Mesothelial cell of epicardium (in vitro differentiated cells): ENCODE measurements at places on chromosomes 16 and 17. TPM values are rescaled to one million over a fixed set of nuclear protein-coding genes. Genes with fewer than 3 reads are reported as not detected.

The NLRC3 gene
- 0.04 to 0.13 TPM in 2 of 3 replicates, not detected in the other for total RNA-seq

The KRT28 gene
- total RNA-seq, result not detected in 3 replicates

The MYH4 gene
- total RNA-seq, result not detected in 3 replicates

The SLC47A2 gene
- not detected in 3 replicates for total RNA-seq

The KSR1 gene
- total RNA-seq, result 64.0 to 69.4 TPM (median 64.5 TPM) in 3 replicates

The DHRS7C gene
- not detected in 3 replicates for total RNA-seq

The ADAMTS18 gene
- 7.4 to 9.1 TPM (median 7.9 TPM) in 3 replicates for total RNA-seq

The ABCA10 gene
- total RNA-seq, result 0.45 to 0.74 TPM (median 0.55 TPM) in 3 replicates

The PRAC2 gene
- total RNA-seq, result 7.3 to 8.5 TPM (median 7.9 TPM) in 3 replicates

The ABCA8 gene
- 2.6 to 4.5 TPM (median 3.3 TPM) in 3 replicates for total RNA-seq

The NGFR gene
- total RNA-seq, result 14.7 to 16.1 TPM (median 14.9 TPM) in 3 replicates

The IL17C gene
- 0.23 TPM in 1 of 3 replicates, not detected in the others for total RNA-seq

The CA5A gene
- total RNA-seq, result not detected in 3 replicates

The CANT1 gene
- 64.2 to 79.3 TPM (median 68.2 TPM) in 3 replicates for total RNA-seq

The NOXO1 gene
- 0.42 to 1.3 TPM (median 0.73 TPM) in 3 replicates for total RNA-seq

The KCNJ12 gene
- 0.53 to 0.76 TPM (median 0.54 TPM) in 3 replicates for total RNA-seq

The G6PC1 gene
- total RNA-seq, result not detected in 3 replicates

The LITAFD gene
- not detected in 3 replicates for total RNA-seq

The KCNH4 gene
- 0.11 to 0.25 TPM (median 0.18 TPM) in 3 replicates for total RNA-seq

The KRT13 gene
- 5.3 to 7.0 TPM (median 6.3 TPM) in 3 replicates for total RNA-seq

The TMC8 gene
- 0.60 to 1.2 TPM (median 1.1 TPM) in 3 replicates for total RNA-seq

The NT5M gene
- 4.6 to 7.2 TPM (median 7.1 TPM) in 3 replicates for total RNA-seq

The PDILT gene
- total RNA-seq, result not detected in 3 replicates

The NPIPA5 gene
- 10.3 to 12.4 TPM (median 11.0 TPM) in 3 replicates for total RNA-seq

The CACNA1G gene
- 26.1 to 29.0 TPM (median 26.9 TPM) in 3 replicates for total RNA-seq

The ITGAX gene
- not detected in 3 replicates for total RNA-seq

The KRTAP2-2 gene
- total RNA-seq, result not detected in 3 replicates

The TPSD1 gene
- total RNA-seq, result not detected in 3 replicates

The SLC16A6 gene
- 0.89 to 1.3 TPM (median 0.90 TPM) in 3 replicates for total RNA-seq

The ELMO3 gene
- 9.3 to 10.0 TPM (median 9.7 TPM) in 3 replicates for total RNA-seq

The TMEM220 gene
- 3.9 to 5.7 TPM (median 4.9 TPM) in 3 replicates for total RNA-seq

The CASKIN1 gene
- 8.9 to 9.8 TPM (median 9.8 TPM) in 3 replicates for total RNA-seq

The USP6 gene
- 0.38 to 0.54 TPM (median 0.42 TPM) in 3 replicates for total RNA-seq

The PARD6A gene
- total RNA-seq, result 1.9 to 2.2 TPM (median 1.9 TPM) in 3 replicates

The ABCA6 gene
- total RNA-seq, result 0.11 to 0.79 TPM (median 0.42 TPM) in 3 replicates

The SLC26A11 gene
- 32.5 to 41.2 TPM (median 36.3 TPM) in 3 replicates for total RNA-seq

The TGFB1I1 gene
- 35.5 to 39.4 TPM (median 38.1 TPM) in 3 replicates for total RNA-seq

The NBR1 gene
- 61.6 to 63.5 TPM (median 63.3 TPM) in 3 replicates for total RNA-seq

The APPBP2 gene
- 65.5 to 75.6 TPM (median 65.5 TPM) in 3 replicates for total RNA-seq

The DNAH3 gene
- total RNA-seq, result not detected in 3 replicates

The ABCC3 gene
- total RNA-seq, result 0.44 to 1.2 TPM (median 0.93 TPM) in 3 replicates

The ZFHX3 gene
- 63.8 to 68.1 TPM (median 67.1 TPM) in 3 replicates for total RNA-seq

The CD300E gene
- not detected in 3 replicates for total RNA-seq

The KRTAP4-9 gene
- total RNA-seq, result not detected in 3 replicates

The CLDN9 gene
- total RNA-seq, result 5.4 to 5.7 TPM (median 5.4 TPM) in 3 replicates

The GJD3 gene
- total RNA-seq, result 0.27 TPM in 1 of 3 replicates, not detected in the others

The TNP2 gene
- total RNA-seq, result not detected in 3 replicates

The CES3 gene
- 4.8 to 5.4 TPM (median 5.1 TPM) in 3 replicates for total RNA-seq

The RAB11FIP3 gene
- 53.9 to 68.8 TPM (median 59.7 TPM) in 3 replicates for total RNA-seq

The KRT37 gene
- total RNA-seq, result not detected in 3 replicates

The CMTR2 gene
- total RNA-seq, result 25.3 to 29.2 TPM (median 28.7 TPM) in 3 replicates

The IRF8 gene
- total RNA-seq, result 5.8 to 7.8 TPM (median 5.8 TPM) in 3 replicates

The CLEC18A gene
- 2.2 to 2.4 TPM (median 2.4 TPM) in 3 replicates for total RNA-seq

The NEUROD2 gene
- 0.09 TPM in 1 of 3 replicates, not detected in the others for total RNA-seq

The KRTAP2-3 gene
- total RNA-seq, result 0.45 to 0.91 TPM (median 0.69 TPM) in 3 replicates

The HAS3 gene
- total RNA-seq, result 0.86 to 1.2 TPM (median 0.92 TPM) in 3 replicates

The B3GNT9 gene
- 20.1 to 21.4 TPM (median 20.6 TPM) in 3 replicates for total RNA-seq

The KRTAP1-5 gene
- total RNA-seq, result not detected in 3 replicates

The SEPTIN1 gene
- 0.86 to 1.6 TPM (median 1.4 TPM) in 3 replicates for total RNA-seq

The TRIM72 gene
- 0.04 to 0.14 TPM (median 0.11 TPM) in 3 replicates for total RNA-seq
